Upper lobe of left lung (tissue), 6 donors: ENCODE measurements at places on chromosomes 6 and 20. TPM values are rescaled to one million over a fixed set of nuclear protein-coding genes. Genes with fewer than 3 reads are reported as not detected.

C6orf15 gene
- total RNA-seq, result not detected

PEX3 gene
- 5.2 TPM for total RNA-seq

SCGN gene
- total RNA-seq, result not detected

COL12A1 gene
- 55.8 TPM for total RNA-seq

PGM3 gene
- 27.2 TPM for total RNA-seq

DEFB132 gene
- not detected for total RNA-seq

BMP2 gene
- total RNA-seq, result 11.5 TPM

TDRD6 gene
- 3.1 TPM for total RNA-seq

CPNE5 gene
- total RNA-seq, result 5.4 TPM

SLC35B3 gene
- 15.8 TPM for total RNA-seq

FAM210B gene
- total RNA-seq, result 15.0 TPM

TCF21 gene
- 57.7 TPM for total RNA-seq

RAB32 gene
- total RNA-seq, result 27.8 TPM

NRN1 gene
- 4.2 TPM for total RNA-seq

MOXD1 gene
- total RNA-seq, result 22.0 TPM

TTK gene
- 1.8 TPM for total RNA-seq

LY6G5C gene
- total RNA-seq, result not detected

CEP250 gene
- total RNA-seq, result 23.5 TPM

TPD52L1 gene
- 63.4 TPM for total RNA-seq

SOX4 gene
- total RNA-seq, result 17.3 TPM

ASIP gene
- 0.47 TPM for total RNA-seq

HSPA1L gene
- 1.5 TPM for total RNA-seq

NOX3 gene
- total RNA-seq, result not detected

STMN3 gene
- 7.4 TPM for total RNA-seq

HRH3 gene
- total RNA-seq, result not detected

IL17A gene
- not detected for total RNA-seq

RSPH4A gene
- 3.8 TPM for total RNA-seq

POLH gene
- total RNA-seq, result 9.1 TPM

LAMA2 gene
- 67.4 TPM for total RNA-seq

MCCD1 gene
- not detected for total RNA-seq

RAET1L gene
- total RNA-seq, result not detected

RBM24 gene
- 3.1 TPM for total RNA-seq

DUSP15 gene
- not detected for total RNA-seq

PARD6B gene
- total RNA-seq, result 12.3 TPM

THBD gene
- 114 TPM for total RNA-seq

CD93 gene
- 79.5 TPM for total RNA-seq

SCUBE3 gene
- 0.67 TPM for total RNA-seq

SLC13A3 gene
- 11.5 TPM for total RNA-seq

HTR1B gene
- not detected for total RNA-seq

SLC32A1 gene
- total RNA-seq, result not detected

FLRT3 gene
- total RNA-seq, result 127 TPM

GJA10 gene
- not detected for total RNA-seq

RRP36 gene
- total RNA-seq, result 33.5 TPM

CNR1 gene
- total RNA-seq, result 19.0 TPM

PTK6 gene
- 9.8 TPM for total RNA-seq

NKAIN4 gene
- not detected for total RNA-seq

AIG1 gene
- 25.9 TPM for total RNA-seq
